Frontal cortex (tissue), 4 donors: ENCODE measurements at places on chromosomes 11 and 22. TPM values are rescaled to one million over a fixed set of nuclear protein-coding genes. Genes with fewer than 3 reads are reported as not detected.

DMC1 gene
- 4.5 TPM for total RNA-seq

ACR gene
- total RNA-seq, result not detected

TSPAN32 gene
- 0.41 TPM for total RNA-seq

DNA sequence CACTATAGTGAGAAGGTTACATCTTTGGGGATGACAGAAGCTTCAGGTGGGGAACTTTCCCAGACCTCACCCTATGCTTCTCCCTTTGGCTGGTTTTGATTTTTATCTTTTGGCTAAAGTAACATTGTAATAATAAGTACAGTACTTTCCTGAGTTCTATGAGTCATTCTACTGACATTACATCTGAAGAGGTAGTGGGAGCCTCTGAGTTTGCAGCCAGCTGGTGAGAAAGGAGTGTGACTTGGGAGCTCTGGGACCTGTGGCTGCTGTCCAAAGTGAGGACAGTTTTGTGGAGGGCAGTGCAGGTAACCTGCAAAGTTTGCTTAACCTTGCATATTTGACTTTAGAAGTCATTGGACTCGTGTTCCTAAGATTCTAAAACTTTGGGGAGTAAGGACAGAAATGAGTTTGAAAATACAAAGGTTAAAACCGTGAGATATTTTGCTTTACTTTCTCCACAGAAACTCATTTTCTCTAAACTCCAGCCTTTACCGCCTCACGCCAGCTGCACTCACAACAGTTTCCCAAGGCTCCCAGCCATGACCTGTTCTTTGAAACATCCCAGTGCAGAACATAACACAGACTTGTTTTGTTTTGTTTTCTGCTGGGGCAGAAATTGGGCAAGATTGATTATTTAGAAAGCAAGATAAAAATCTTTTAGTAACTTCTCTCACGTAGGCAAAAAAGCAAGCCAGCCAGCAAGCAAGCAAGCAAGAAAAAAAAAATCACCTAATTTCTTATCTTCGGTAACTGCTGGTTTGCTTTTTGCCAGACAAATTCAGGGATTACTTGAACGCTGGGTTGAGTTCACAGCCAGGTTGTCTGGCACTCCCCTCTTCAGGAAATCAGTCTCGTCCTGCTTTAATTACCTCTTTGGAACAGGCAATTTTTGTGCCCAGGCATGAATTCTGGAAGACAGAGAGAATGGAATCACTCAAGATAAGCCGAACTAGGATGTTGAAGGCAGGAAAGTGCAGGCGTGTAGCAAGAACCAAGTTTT lies 478.3 kb upstream of the ISX start:
- DNase-seq, result no peak

DNA sequence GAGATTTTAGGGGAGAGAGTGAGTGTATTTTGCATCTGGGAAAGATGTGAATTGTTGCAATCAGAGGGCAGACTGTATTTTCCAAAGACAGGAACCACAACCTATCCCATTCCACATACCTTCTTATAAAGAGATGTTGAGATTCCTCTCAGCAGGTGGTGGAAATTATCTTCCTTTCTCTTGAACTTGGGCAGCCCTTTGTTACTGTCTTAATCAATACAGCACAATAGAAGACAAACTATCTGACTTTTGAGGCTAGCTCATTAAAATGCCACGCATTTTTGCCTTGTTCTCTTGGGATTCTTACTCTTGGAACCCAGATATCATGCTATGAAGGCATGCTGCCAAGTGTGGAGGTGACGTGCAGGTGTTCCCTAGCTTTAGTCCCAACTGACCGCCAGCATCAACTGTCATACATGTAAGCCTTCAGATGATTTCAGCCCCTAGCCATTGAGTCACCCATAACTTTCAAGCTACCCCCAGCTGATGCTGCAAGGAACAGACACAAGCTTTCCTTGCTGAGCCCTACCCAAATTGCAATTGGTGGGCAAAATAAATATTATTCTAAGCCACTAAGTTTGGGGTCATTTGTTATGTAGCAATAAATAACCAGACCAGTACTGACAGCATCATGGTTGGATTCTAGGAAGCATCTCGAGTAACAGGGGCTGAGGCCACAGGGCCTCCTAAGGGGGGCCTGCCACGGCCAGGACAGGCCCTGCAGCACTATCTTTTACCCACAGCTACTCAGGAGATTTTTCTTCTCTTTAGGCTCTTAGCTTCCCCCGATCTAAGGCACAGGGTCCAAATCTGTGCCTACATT lies 63.0 kb downstream of the RPL27A start:
- DNase-seq, result no peak

DNA sequence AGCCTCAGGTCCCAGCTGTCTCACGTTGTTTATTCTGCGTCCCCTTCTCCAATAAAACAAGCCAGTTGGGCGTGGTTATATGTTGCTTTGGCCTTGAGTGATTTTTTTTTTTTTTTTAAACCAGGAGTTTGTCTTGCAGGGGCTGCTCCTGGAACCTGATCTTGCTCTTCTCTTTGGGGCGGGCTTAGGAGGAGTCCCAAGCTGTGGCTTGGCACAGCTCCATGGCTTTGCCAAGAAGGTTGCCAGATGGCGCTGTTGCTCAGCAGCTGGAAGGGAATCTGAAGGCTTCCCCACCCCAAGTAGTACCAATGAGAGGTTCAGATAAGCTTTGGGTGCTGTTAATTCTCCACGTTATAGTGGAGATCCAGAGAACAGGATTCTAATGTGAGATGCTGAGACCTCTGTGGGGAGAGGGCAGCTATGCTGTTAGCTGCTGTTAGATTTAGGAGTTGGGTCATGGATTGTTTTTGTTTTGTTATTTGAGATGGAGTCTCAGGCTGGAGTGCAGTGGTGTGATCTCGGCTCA lies 2.0 kb upstream of the FERMT3 start:
- peak; percentile 92 for DNase-seq

DNA sequence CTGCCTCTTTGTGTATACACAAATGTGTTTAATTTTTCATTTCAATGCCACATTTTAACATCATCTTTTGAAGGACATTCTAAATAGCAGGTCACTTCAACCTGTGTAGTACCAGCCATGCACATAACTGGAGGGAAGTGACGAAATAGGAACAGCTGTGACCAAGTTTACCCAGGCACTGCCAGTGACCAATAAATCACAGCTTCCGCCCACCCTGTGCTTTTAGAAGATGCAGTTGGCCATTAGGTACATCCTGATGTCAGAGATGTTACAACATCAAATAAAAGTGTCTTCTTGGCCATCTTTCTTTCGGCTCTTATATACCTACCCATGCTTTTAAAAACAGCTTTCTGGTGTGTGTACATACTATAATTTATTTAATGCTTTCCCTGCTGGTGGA lies 7.8 kb downstream of the LDLRAD3 start:
- no peak for DNase-seq

GRCh38 chr11:61969838-61970662 lies 2.6 kb upstream of the FTH1 start:
- DNase-seq, result no peak

TPBGL gene
- not detected for total RNA-seq

- no peak for DNase-seq
Observed at GRCh38 chr22:27761000-27761399, 40.6 kb downstream of the MN1 start.

GRCh38 chr11:73248526-73249185 lies 23.5 kb upstream of the P2RY6 start:
- DNase-seq, result no peak

DNA sequence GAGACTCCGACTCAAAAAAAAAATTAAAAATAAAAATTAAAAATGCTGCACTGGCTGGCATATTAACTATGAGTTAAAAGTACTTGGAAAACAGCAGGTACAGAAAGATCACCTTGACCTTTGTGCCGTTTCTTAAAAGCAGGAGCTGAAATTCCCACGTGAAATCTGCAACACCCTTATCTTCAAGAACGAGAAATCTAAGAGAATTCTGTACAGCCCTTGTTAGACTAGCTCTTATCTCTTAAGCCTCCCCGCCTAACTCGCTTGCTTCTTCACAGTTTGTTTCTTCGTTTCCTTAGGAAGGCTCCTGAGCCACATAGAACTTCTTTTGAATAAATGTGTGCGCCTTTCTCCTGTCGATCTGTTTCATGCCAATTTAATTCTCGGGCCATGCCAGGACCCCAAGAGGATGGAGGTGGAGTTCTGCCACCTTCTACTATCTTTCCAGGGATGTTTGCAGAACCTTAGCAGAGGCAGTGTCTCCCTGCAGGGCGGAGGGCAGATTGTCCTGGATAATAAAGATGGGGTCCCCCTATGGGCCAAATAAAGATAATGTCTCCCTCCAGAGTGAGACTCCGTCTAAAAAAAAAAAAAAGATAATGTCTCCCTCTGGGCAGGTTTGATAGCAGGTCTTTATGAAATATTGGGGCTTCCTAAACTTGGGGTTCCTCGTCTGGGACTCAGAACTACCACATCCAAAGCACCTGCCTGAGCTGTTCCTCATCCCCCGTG lies 27.4 kb upstream of the SYT8 start:
- no peak for DNase-seq
